ENCODE measurements at places on chromosomes 12 and 14.
A peak's percentile ranks its signal among the peaks of the same experiment; 100 is the strongest.

GRCh38 chr12:38544330-38545066 is 227.9 kb downstream of the ALG10B start:
- no peak for DNase-seq

DNA sequence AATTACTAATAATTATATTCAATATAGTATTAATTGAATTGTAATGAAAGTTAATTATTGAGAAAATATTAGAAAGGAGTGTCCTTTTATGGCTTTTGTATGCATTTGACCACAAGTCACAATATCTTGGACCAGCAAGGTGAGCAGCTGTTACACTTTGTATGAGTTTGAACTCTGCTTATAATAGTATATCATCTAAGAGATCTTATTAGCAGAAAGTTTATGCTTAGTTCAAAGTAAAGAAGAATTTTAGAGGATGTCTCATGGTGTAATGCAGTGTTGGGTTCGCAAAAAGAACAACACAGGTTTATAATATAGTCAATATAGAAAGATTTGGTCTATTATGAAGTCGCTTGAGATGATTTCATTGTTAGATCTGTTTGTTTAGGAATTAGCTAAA is 2.0 kb upstream of the TRIM9 start:
- no peak for DNase-seq

DNA sequence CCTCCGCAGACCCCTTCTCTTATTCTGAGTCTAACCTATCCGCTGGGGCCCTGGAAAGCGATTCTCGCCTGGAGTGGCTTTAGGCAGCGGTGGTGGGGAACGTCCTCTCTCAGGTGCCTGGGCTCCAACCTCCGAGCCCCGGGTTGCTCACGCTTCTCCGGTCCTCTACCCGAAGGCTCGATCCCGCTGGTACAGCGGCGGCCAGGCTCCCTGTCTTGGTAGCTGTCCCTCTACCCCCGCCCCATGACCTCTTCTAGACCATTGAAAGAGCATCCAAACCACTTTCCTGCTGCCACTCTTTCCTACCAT is 505 bp upstream of the HEBP1 start:
- DNase-seq: no peak

DNA sequence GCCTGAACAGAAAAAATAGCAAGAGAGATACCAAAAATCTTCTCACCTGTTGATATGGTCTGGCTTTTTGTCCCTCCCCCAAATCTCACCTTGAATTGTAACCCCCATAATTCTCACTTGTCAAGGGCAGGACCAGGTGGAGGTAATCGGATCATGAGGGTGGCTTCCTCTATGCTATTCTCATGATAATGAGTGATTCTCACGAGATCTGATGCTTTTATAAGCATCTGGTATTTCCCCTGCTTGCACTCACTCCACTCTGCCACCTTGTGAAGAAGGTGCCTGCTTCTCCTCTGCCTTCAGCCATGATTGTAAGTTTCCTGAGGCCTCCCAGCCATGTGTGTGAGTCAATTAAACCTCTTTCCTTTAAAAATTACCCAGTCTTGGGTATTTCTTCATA is 291.2 kb downstream of the CPNE8 start:
- DNase-seq: no peak

DNA sequence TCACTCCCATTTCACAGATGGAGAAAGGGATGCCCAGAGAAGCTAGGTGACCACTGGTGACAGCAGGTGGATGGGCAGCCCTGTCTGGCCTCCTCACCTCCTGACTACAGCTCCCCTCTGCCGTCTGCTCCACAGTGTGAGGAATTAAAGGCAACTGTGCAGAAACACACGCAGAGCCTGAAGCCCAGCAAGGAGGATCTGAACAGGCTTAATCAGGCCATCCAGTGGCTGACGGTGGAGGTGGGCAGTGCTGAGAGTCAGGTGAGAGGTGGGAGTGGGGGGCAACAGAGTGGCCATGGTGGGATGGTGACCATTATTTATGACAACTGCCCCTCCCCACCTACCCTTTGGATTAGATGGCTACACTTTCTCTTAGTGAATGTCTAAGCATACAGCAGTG is 1.2 kb downstream of the KRT86 start:
- no peak for DNase-seq

DNA sequence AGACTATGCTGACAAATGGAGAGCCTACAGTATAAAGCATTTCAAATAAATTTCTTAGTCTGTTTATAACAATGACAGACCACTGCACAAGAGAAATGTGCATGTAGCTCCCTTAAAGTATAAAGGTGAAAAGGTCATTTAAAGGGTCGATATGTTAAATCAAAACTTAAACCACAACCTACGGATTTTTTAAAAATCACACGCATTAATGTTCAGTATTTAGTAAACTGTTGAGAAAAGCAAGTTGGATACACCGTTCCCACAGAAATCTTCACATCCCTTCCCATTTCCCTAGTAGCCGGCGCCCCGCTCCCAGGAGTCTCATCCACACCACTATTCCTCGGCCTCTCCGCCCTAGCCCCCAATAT is 614 bp downstream of the FKBP3 start:
- no peak for DNase-seq

- no peak for DNase-seq
Measured at GRCh38 chr12:121927813-121928212, 9.4 kb downstream of the CFAP251 start.

DNA sequence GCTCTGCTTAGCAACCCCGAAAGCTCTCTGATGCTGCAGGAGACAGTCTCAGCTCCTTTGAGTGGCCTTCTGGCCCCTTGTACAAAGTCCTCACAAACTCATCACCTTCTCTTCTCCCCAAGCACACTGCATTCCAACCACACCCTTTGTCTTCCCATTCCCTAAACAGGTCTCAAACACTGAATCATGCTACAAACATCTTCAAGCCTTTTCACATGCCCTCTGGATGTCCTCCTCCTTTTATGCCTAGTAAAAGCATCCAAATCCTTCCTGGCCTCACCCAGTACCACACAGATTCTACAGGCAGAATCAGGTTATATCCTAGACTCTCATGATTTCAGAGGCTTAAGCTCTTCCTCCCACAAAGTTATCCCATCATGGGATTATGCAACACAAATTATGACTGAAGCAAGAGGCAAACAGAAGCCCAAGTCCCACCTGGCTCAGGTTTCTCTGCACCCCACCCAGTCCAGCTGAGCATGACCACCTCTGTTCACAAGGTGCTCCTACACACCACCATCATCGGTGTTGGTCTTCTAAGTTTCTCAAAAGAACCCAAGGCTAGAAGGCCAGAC is 61.4 kb upstream of the PCED1B start:
- no peak for DNase-seq

DNA sequence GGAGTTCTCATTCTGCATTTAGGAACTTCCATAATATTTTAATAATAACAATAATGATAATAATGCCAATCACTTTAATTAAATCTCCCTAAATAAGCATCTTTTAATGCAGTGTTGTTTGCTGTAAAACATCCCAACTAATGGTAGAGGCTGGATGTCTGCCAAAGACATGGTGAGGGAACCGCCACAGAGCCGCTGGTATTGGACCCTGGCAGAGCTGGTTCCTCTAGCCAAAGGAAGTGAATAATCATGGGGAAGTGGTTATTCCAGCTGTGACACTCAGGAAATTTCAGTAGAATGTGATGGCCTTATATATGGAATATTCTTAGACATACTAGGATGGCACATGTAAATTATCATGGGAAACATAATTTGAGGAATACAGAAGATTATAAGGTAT is 483.3 kb downstream of the ZFP36L1 start:
- no peak for DNase-seq

GRCh38 chr12:86134561-86134960 is 121.6 kb downstream of the MGAT4C start:
- DNase-seq: no peak

DNA sequence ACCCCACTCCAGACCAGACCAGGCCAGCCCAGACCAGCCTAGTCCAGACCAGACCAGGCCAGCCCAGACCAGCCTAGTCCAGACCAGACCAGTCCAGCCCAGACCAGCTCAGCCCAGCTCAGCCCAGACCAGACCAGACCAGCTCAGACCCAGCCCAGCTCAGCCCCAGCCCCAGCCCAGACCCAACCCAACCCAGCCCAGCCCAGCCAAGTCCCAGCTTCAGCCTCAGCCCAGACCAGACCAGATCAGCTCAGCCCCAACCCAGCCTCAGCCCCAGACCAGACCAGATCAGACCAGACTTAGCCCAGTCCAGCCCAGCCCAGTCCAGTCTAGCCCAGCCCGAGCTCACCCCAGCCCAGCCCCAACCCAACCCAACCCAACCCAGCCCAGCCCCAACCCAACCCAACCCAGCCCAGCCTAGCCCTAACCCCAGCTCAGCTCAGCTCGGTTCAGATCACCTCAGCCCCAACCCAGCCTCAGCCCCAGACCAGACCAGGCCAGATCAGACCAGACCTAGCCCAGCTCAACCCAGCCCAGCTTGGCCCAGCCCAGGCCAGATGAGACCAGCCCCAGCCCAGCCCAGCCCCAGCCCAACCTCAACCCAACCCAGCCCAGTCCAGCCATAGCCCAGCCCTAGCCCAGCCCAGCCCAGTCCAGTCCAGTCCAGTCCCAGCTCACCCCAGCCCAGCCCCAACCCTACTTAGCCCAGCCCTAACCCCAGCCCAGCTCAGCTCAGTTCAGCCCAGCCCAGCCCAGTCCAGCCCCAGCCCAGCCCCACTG is 204.7 kb downstream of the BCL11B start:
- no peak for DNase-seq

- DNase-seq: no peak
Measured at GRCh38 chr12:104565606-104566243, 109.0 kb downstream of the CHST11 start.

DNA sequence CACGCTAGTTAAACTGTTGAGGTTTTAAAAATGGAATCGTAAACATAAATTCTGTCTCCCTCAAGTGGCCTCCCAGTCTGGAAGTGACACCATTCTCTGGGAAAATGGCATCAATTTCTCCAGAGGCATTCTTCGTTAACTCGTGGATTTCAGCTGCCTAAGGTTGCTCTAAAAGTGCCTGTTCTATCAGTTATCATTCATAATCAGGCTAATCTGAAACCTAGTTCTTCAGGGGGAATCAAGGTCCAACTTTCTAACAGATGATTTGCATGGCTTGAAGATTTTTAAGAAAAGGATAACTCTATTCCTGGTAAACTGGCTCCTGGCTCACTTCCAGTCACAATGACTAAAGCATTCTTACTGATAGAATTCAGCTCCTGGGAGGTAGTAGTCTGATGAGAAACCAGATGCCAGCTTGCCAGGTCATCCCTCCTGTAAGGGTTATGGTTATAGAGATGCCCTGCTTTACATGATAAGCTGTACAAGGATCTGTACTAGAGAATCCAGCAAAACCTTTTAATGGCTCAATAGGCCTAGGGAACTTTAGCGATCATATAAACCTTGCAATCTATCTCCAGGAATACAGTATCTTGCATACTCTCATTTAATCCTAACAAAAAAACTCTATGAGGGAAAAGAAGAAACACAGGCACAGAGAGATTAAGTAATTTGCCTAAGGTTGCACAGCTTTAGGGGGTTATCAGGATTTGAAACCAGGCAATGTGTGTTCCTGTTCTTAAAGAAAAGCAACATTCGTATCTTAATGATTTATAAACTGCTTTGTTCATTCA is 1.5 kb downstream of the L3HYPDH start:
- DNase-seq: peak; percentile 70

DNA sequence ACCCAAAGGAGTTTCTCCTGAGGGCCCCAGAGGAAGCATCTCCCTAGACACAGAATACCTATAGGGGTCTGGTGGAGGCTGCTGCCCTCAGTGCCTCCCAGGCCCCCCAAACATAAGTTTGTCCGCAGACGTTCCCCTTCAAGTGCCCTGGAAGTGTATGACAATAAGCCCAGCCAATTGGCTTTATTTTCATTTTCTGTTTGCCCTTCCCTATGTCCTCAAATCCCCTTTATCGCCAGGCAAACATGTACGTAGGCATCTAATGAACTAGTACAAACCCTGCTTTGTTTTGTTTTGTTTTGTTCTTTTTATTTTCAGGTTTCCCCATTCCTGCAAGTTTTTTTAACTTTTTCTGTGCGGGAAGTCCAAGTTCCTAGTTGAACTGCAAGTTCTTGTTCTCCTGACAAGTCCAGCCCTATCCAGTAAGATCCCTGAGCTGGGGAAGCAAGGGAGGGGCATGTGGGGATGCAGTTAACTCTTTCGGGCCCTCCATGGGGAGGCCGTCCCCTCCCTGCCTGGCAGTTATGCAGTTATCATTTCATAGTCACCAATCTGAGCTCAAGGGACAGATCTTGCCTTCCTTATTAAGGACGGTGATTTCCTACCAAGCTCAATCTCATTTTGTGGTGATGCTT is 141.9 kb downstream of the KCNA5 start:
- no peak for DNase-seq

DNA sequence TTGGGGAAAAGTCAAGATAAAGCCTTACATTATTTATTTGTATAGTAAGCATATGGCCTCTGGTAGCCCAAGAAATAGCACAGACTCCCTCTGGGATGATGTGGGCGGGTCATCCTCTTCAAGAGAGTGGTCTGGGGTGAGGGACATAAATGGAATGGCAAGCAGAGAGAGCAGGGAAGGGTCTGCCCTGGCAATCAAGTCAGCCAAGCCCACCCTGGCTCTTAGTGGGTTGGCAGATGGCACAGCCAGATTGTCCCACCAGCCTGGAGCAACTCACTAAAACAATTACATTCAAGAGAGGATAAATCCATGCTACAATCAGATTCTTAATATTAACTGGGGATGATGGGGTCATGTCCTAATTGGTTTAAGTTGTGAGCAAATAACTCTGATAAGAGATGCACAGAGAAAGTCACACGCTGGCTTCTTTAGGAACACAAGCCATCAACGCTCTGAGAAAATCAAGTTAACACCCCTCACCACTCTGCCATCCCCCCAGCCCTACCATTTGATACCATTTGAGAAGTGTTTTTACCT is 2.8 kb upstream of the PELI2 start:
- no peak for DNase-seq

- DNase-seq: no peak
Measured at GRCh38 chr12:119949594-119949993, 39.4 kb upstream of the BICDL1 start.

GRCh38 chr12:71888521-71888920 is 49.0 kb downstream of the TBC1D15 start:
- DNase-seq: no peak

DNA sequence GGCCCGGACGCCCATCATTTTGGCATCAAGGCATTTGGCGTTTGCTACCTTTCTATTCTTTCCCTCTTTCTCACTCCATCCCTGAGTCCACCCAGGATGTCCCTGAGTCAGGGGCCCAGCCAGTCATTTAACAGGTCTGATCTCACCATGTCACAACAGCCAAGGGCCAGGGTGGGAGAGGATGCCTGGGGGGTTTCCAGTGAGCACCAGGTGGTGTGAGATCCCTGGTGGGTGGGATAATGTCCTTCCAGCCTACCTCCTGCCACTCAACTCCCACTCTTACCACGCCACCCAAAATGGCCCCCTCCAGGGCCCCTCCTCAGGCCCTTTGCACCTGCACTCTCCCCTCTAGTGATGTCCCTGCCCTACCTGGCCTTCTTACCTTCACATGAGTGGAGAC is 310.8 kb downstream of the BCL11B start:
- DNase-seq: no peak
